ENCODE measurements at places on chromosomes 13 and 19. TPM values are rescaled to one million over a fixed set of nuclear protein-coding genes. Genes with fewer than 3 reads are reported as not detected.
A peak's percentile ranks its signal among the peaks of the same experiment; 100 is the strongest.

GRCh38 chr19:17420475-17420924 is 653 bp downstream of the MVB12A start:
- DNase-seq = peak; percentile 72

GSX1 gene
- not detected for total RNA-seq

RASIP1 gene
- total RNA-seq = 28.0 TPM

- DNase-seq = no peak
Observed at GRCh38 chr19:46913198-46913851, 52.5 kb downstream of the ARHGAP35 start.

GRCh38 chr13:109480011-109480955 is 306.1 kb downstream of the IRS2 start:
- DNase-seq = no peak

- DNase-seq = no peak
Observed at GRCh38 chr13:79937311-79937710, 403.6 kb downstream of the SPRY2 start.

DNA sequence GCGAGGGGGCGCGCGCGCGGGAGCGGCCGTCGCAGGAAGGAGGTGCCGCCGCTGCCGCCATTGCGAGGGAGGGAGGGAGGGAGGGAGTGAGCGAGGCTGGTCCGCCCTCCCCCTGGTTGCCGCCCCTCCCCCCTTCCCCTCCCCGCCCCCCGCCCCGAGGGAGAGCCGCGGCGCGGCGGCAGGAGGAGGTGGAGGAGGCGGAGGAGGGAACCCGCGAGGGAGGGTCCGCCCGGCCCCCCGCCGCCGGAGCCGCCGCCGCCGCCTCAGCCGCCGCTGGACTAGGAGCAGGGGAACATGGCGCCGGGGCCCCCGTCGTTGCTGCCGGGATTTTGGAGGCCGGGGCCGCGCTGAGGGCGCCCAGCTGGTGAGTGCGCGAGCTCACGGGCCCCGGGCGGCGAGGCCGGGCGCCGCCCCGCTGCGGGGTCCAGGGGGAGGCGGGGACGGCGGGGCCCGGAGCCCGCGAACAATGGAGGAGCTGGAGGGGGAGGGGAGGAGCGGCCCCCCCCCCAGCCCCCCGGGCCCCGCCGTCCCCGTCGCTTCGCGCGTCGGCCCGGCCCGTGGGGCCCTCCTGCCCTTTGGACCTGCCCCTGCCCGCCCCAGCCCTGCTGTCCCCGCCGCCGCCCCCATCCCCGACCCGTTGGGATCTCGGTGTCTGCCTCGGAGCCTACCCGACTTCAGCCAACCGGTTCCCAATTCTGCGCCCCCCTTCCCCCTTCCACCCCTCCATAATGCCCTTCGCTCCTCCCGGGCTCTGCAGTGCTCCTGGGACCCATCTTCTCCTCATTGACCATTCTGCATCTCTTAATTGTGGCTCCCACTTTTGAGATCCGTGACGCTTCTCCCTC is at the start of gene ARHGAP35:
ARHGAP35 (plus strand) TSS at position 152 of the 845 bp plus-strand sequence. CDS start 57,679 bp downstream, outside the sequence.
- DNase-seq = peak; percentile 80

DNA sequence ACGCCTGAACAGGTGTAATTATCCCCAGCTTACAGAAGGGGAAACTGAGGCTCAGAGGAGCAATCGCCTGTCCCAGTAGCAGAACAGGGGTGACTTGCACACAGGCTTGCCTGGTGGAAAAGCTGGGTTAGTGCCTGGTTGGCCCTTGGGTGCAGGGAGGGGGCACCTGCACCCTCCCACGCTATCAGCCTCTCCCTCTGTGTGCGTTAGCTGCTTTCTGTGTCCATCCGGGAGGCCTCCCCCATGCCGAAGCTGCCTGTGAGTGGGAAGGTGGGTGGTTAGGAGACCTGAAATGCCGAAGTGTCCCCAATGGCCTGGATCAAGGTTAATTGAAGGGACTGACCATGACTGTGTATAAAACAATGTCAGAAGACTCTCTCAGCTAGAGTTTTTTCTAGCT is 295.0 kb downstream of the ZNF536 start:
- DNase-seq = no peak

ARID3A gene
- total RNA-seq = 13.6 TPM

DNA sequence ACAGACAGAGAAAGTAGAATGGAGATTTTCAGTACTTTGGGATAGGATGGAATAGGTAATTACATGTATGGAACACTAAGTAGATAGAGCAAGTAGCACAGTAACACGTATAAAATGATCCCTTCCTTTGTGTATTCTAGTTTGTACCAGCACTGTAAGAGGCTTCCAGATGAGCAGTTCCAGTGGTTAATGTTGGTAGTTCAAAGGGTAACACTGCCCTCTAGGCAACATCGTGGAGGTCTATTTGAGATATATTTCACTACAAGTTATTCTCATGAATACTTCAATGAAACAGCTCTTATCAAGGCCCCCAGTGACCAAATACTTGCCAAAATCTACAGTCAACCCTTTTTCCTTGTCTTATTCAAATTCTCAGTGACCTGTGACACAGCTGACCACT is 13.5 kb upstream of the ZNF563 start:
- DNase-seq = no peak

SPACA4 gene
- not detected for total RNA-seq

DNA sequence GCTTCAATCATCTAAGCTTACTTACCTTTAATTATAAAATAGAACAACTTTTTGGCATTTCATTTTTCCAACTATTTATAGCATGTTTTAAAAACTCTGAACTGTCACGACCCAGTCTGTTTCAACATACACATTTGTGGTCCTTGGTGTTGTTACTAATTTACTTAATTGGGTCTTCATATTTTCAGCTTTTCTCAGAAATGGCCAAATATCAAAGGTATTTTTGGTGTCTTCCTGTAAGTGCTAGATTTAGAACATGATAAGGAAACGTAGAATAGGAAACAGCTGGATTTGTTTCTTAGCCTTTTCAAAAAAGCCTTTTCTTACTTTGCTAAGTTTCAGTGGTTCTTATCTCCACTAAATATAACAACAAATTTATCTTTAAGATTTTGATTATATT is 11.4 kb downstream of the LPAR6 start:
- DNase-seq = no peak

DNA sequence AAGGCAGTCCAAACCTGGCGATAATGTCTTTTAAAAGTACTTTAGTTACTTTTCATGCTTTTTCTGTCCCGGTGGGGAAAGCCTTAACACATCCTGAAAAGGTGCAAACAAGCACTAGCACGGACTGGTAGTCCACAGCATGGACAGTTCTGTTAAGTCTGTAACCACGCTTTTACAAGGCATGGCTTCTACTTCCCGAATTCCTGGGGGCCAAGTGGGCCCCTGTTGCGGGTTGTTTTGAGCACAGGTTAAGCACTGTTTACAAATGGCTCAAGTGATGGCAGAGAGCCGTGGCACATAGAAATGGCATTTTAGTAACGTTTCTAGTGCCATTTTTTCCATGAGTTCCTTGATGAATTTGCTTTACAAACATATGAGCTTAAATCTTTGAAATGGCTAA is 37.6 kb downstream of the ZNF493 start:
- DNase-seq = no peak

- no peak for DNase-seq
Observed at GRCh38 chr19:41546386-41546789, 29.6 kb upstream of the CEACAM21 start.

GRCh38 chr19:1000095-1000494 is at the start of gene GRIN3B:
Gene GRIN3B (plus strand): TSS chr19:1000419. CDS start chr19:1000438, 19 bp downstream.
- DNase-seq = no peak

CGB2 gene
- total RNA-seq = not detected

CCDC8 gene
- 9.0 TPM for total RNA-seq

KISS1R gene
- total RNA-seq = not detected

ANKRD24 gene
- 1.3 TPM for total RNA-seq

FAM83E gene
- total RNA-seq = not detected

URI1 gene
- total RNA-seq = 60.6 TPM
